ENCODE measurements at places on chromosomes 4 and X.

DNA sequence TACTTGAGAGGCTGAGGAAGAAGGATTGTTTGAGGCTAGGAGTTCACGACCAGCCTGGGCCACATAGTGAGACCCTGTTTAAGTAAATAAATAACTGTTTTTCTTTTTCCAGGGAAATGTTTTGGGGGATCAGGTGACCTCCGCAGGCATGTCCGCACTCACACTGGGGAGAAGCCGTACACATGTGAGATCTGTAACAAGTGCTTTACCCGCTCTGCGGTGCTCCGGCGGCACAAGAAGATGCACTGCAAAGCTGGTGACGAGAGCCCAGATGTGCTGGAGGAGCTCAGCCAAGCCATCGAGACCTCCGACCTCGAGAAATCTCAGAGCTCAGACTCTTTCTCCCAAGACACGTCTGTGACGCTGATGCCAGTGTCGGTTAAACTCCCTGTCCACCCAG is 30.5 kb downstream of the ZBTB49 start:
- no peak for DNase-seq

- DNase-seq = no peak
These were observed 107.7 kb downstream of the BLTP1 start for GRCh38 chr4:122259849-122260248.

GRCh38 chrX:38332505-38332904 is 5.2 kb upstream of the RPGR start:
- DNase-seq = no peak

DNA sequence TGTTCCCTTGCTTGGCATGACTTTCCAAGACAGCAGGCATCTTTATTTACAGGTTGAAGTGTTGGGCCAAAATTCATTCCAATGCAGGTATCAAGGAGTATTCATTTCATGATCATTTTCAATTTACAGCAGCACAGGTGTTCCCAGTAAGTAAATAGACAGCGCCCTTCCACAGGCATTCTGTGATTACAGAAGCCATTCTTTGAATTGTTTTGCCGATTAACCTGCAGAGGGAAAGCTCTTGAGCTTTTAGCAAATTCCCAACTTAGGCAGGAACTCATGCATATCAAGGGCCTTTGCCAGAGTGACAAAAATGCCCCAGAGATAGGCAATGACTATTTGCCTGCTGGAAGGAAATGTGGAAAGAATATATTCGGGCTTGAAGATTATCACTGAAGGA is 6.8 kb downstream of the TXK start:
- no peak for DNase-seq

GRCh38 chr4:22707390-22707789 is 14.7 kb downstream of the GBA3 start:
- no peak for DNase-seq

DNA sequence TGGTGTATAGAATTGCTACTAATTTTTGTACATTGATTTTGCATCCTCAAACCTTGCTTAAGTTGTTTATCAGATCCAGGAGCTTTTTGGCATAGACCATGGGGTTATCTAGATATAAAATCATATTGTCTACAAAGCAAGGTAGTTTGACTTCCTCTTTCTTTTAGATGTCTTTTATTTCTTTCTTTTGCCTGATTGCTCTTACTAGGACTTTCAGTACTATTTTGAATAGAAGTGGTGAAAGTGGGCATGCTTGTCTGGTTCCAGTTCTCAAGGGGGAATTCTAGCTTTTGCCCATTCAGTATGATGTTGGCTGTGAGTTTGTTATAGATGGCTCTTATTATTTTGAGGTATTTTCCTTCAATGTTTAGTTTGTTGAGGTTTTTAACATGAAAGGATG is 187.9 kb upstream of the LCORL start:
- DNase-seq = no peak

- DNase-seq = no peak
These were observed 28.5 kb upstream of the SMAD1 start for GRCh38 chr4:145453163-145453520.

- DNase-seq = no peak
These were observed 788.6 kb downstream of the GLUD2 start for GRCh38 chrX:121836000-121836399.

DNA sequence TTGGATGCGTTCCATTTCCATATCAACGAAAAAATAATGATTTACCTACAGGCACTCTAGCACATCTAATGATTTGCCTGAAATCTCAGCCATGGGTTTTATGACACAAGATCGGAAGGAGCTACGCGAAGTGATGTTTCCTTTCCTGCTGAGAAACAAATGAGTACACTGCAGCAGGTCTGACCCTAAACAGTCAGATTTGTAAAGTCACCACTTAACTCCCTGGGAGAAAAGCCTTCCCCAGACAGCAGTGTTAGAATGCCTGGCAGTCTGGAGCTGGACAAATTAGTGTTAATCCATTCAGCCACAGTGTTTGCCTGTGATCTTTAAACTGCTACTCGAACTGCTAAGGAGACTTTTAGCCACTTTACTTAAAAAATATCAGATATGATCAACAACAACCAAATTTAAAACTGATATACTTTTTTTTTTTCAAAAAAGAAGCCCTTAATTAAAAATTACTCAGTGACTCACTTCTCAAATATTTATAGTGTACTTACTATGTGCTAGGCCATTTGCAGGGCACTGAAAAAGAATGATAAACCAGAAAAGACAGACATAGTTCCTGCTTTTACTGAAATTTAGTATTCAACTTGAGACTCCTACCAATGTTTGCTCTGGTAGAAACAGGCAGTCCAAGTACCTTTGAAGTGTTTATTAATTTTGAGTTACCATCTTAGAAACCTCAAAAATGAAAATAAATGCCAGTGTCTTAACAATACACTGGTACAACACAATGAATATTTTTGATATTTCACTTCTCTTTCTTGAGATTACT is 104.5 kb downstream of the SHISA3 start:
- no peak for DNase-seq

GRCh38 chr4:153020457-153020856 is 84.3 kb downstream of the FHDC1 start:
- no peak for DNase-seq

DNA sequence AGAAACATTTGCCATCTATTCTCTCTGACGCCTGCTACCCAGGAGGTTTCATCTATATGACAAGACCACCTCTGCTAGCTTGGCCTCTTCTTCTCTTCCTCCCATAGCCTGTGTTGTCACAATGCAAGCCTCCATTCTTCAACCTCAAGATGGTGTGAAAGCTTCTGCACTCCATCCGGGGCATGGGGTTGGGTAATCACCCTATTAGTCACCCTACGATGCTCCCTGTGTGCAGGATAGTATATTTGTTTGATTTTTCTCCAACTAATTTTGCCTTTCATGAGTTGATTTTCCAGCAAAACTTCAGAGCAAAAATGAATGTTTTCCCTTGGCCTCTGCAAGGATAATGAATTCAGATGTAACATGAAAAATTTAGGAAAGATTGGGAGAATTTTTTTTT is 128.0 kb upstream of the STS start:
- DNase-seq = no peak

GRCh38 chr4:32000846-32001488 is 1280.8 kb downstream of the PCDH7 start:
- DNase-seq = no peak

GRCh38 chr4:37748485-37748884 is 62.3 kb upstream of the RELL1 start:
- DNase-seq = peak; percentile 84

DNA sequence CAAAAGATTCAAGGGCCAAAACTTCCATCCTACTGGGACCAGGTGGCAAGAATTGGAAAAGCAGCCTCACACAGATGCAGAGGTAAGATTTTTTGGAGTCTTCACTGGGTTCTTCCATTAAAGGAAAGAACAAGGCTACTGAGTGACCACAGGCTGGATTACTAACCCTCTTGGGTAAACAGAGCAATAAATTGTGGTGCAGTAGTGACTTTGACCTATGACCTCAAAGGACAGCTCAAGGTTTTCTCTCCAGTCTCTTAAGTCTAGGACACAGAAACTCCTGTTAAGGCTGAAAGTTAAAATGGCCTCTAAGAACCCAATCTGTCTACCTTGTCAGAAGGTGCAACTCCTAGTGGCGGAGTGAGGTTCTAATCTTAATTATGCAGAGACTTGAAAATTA is 464.9 kb downstream of the SMARCA1 start:
- no peak for DNase-seq

DNA sequence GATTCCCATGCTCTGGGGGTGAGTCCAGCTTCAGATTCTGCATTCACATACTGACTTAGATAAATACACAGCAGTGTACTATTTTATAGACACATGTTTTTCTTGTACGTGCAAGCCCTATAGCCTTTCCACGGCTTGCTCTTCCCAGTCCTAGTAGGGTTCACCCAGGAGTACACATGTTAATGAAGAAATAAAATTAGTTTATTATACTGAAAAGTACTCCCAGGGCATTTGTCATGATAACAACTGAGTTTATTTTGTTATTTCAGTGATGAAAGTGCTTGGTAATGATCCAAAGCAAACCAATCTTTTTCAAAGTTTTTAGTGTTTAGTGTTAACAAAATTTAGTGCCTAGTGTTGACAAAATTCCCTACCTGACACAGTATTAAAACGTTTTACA is 21.3 kb downstream of the MAPK10 start:
- DNase-seq = no peak

- no peak for DNase-seq
These were observed at the start of gene KDR for GRCh38 chr4:55125087-55125721. TSS of gene KDR (minus strand) at chr4:55125595. CDS start at chr4:55125293, 302 bp downstream.

GRCh38 chr4:11250510-11250909 is 178.2 kb downstream of the HS3ST1 start:
- no peak for DNase-seq

DNA sequence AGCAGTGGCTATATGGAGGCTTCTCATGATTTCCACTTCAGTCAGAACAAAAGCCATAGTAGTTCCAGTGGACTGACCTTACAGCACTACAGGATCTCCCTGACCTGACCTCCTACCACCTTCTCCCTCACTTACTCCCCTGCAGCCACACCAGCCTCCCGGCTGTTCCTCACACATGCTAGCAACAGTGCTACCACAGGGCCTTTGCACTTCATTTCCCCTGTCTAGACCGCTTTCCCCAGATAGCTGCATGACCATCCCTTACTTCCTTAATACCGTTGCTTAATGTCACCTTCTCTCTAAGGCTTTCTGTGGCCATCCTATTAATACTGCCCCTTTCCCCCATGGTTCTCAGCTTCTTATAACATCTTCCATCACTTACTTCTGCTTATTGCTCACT is 13.1 kb downstream of the GPKOW start:
- no peak for DNase-seq

GRCh38 chrX:31420711-31421151 is 348.9 kb upstream of the FTHL17 start:
- DNase-seq = no peak

- no peak for DNase-seq
These were observed 1.3 kb downstream of the TCEAL8 start for GRCh38 chrX:103253608-103254007.

DNA sequence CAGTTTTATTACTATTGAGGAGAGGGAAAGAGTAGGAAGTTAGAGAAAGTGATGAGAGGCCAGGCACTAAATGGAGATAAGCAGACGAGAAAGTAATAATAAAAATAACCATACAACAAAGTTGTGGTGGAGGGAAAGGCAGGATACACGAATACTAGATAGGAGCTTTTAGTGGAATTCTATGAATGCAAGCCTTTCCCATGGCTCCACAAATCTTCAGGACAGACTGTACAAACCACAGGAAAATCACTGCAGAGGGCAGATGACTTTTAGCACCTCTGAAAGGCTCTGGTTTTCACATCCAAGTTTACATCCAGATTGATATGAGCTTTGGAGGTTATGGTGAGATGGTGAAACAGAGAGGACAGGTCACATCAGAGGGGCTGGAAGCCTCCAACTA is 41.5 kb downstream of the TNIP3 start:
- DNase-seq = no peak

- DNase-seq = no peak
These were observed 297.5 kb upstream of the KLF3 start for GRCh38 chr4:38366456-38366855.

DNA sequence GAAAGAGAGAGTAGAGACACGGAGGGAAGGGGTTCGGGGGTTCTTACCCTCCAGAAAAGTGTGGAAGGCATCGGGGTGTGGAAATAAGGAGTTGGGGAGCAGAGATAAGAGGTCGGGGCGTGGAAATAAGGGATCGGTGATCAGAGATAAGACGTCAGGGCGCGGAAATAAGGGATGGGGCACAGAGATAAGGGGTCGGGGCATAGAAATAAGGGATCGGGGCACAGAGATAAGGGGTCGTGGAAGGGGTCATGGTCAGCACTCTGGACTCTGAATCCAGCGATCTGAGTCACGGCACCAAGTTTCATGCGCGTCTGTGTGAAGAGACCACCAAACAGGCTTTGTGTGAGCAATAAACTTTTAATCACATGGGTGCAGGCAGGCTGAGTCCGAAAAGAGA is 119.1 kb downstream of the PCDH10 start:
- DNase-seq = no peak

- no peak for DNase-seq
These were observed 1.3 kb upstream of the MGAT4D start for GRCh38 chr4:140499391-140499790.

GRCh38 chr4:55762819-55763218 is 56.8 kb upstream of the EXOC1L start:
- no peak for DNase-seq

GRCh38 chrX:130799393-130799792 is 103.6 kb downstream of the ENOX2 start:
- no peak for DNase-seq

DNA sequence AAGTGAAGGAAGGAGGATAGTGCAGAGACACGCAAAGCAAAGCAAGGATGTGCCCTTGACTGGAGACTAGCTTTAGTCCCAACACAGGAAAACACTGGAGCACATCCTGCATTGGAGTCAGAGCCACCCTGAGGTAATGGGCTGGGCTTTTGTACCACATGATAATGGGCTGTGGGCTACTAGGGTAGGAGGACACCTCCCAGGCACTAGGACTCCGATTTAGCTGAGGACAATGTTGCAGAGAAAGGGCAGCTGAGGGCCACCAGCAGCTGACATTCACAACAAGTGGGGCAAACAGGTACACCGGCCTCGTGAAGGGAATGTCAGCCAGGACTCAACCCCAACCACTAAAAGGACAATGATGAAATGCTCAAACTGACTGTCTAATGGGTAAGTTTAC is 10.2 kb downstream of the SDAD1 start:
- no peak for DNase-seq

DNA sequence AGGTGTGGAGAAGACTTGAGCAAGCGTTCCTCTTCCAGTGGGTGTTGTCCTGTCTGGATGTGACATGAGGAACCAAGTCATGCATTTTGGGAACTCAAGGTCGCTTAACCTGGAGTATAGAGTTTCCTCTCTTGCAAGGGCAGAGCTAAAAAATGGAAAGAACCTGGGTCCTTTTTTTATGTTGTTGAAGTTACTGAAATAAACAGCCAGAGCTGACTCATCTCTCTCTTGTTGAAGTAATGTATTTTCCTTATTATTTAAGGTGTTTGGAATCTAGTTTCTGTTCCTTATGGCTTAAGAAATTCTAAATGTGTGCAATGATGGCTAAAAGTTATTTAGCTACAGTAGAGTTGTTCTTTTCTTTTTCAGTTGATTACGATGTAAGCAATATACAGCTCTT is 314.5 kb downstream of the CAMK2D start:
- DNase-seq = no peak

DNA sequence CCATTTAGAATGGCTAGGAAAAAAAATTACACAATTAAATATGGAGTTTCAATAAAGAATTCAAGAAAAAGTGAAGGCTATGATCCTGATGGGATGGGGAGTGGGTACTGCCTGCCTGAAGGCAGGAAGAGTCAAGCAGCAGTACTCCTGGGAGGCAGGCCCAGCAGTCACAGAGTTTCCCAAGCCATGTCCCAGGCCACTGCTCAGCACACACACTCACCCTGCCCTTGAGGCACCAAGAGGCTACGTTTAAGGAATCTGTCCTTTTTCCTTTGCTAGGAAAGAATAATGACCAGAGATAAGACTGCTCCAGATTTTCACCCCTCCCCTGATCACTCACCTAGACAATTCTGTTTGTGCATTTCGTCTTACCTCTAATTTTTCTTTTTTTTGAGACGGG is 30.2 kb downstream of the MAP7D3 start:
- DNase-seq = no peak
